ENCODE measurements at places on chromosomes 7 and 10. TPM values are rescaled to one million over a fixed set of nuclear protein-coding genes. Genes with fewer than 3 reads are reported as not detected.

DNA sequence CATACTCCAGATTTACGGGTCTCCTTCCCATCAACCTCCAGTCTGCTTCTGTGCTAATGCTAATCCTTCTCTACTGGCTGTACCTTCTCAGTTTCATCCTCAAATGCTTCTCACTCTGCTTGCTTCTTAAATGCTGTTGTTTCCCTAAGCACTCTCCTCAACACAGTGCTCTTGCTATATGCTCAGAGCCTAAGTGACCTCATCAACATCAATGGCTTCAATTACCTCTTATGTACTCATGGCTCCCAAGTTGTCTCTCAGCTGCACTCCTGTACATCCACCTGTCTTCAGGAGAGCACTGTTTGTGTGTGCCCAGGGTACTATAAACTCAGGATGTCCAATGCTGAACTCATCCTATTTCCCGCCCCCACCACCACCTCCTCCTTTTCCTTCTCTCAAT lies 22.5 kb downstream of the ELAPOR2 start:
- DNase-seq: no peak

GRCh38 chr10:44071479-44071878 lies 313.4 kb downstream of the CXCL12 start:
- no peak for DNase-seq

DNA sequence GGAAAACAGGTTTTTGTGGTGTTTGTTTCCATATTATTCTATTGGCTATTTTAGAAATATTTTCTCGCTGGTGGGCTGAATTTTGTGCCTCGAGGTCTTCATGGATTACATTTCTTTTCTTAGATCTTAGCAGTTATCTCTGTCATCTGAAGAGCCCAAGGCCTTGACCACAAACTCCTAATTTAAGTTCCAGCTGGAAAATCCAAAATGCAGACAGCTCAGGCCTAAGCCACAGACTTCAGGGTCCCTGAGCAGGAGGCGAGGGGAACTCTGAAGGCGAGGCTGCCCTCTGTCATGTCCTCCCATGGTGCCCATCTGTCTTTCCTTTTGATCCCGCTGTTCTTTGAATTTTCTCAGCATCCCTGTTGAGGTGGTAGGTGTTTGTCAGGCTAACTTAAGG lies 14.3 kb downstream of the DENND10 start:
- DNase-seq: no peak

GRCh38 chr7:2040893-2041270 lies 191.9 kb downstream of the MAD1L1 start:
- no peak for DNase-seq

GRCh38 chr10:689452-690371 lies at the start of gene DIP2C:
DIP2C (minus strand) TSS chr10:689668; CDS start chr10:689578, 90 bp downstream.
- peak; percentile 56 for DNase-seq

- no peak for DNase-seq
Measured at GRCh38 chr7:120337308-120337907, 64.4 kb downstream of the KCND2 start.

DNA sequence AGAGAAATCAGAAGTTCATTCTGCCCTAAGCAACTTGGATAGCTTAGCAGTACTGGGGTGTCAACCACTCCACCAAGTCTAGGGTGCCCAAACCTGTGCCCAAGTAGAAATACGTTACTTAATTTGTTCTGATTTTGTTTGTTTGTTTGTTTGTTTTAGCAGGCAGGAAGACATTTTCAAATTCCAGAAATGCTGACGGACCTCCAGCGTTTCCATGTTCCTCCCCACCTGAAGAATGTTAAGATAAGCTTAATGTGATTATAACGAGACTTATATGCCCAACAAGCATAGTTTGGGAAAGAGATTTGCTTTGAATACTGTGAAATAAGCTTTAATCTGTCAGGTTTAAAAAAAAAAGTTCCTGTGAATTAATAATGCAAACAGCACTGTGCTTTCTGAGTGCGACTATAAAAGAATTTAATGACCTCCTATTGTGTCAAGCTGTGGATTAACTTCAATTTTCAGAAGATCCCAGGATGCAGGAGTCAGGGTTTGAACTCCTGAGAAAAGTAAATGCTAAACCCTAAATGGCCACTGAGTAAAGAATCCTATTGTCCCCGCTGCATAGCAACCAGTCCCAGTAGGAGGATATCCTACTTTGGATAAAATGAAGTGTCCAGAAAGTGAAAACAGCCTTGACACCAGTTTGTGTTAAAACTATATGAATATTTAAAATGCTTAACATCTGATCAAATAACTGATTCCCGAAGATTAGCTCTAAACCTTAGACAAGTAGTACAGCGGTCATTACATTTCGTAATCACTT lies 56.5 kb downstream of the LYZL1 start:
- no peak for DNase-seq

- no peak for DNase-seq
Measured at GRCh38 chr7:43014406-43014805, 82.2 kb downstream of the MRPL32 start.

- no peak for DNase-seq
Measured at GRCh38 chr10:125094806-125095205, 65.6 kb downstream of the CTBP2 start.

- DNase-seq: no peak
Measured at GRCh38 chr7:100886936-100887515, 2.5 kb downstream of the UFSP1 start.

DNA sequence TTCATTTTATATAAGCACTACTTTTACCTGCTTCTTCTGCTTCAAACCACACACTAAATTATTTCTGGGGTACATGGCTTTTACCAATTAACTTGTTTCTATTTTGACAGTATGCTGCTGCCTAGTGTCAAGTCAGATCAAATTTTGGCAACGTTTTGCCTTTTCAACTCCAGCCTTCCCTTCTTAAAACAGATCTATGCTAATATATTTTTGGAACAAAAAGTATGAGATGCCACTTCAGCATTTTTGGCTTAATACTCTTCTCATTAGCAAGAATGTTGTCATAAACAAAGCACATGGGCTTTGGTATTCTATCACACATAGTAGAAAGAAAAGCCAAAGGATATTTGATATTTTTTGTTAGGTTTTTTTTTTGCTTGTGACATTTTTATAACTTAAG lies 47.8 kb downstream of the SPAM1 start:
- no peak for DNase-seq

AVPI1 gene
- 7.8 TPM for total RNA-seq

EMX2 gene
- not detected for total RNA-seq

ZDHHC6 gene
- total RNA-seq: 19.4 TPM

TMEM213 gene
- not detected for total RNA-seq

AKR1D1 gene
- 93.9 TPM for total RNA-seq

AOAH gene
- 7.2 TPM for total RNA-seq

Measured in liver (tissue), 10 donors.